ENCODE measurements at places on chromosomes 5 and 9. TPM values are rescaled to one million over a fixed set of nuclear protein-coding genes. Genes with fewer than 3 reads are reported as not detected.
A peak's percentile ranks its signal among the peaks of the same experiment; 100 is the strongest.

DNA sequence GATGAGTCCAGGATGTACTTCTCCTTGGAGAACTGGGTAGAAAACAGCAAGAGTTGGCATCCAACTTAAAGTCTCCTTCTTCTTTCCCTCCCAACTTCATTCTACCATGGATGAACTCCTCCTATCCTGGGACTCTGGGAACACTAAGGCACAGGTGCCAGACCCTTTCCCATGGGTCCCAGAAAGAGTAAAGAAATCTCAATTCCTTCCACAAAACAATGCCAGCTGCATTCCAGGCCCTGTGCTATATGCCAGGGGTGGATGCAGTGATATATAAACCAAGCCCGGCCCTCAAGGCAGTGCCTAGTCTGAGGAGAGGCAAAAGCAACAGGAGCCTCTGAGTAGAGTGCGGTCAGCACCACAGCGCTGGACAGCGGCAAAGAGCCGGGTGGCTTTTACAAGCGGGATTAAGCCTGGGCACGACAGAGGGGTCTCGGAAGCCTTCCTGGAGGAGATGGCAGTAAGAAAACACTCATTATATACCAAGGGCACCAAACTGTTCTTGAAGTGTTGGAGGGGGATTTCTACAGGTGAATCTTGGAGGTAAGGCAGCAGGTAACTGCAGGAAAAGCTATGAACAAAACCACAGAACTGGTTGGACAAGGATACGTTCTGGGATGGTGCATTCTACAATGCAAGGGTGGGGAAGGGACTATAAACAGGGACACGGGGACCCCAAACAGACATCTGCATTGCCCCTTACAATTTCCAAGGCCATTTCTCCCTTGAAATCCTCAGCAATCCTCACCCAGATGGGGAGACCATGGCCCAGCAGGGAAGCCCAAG lies 16.4 kb upstream of the TOR2A start:
- peak; percentile 70 for DNase-seq

The ZNF879 gene
- total RNA-seq: 5.7 TPM

DNA sequence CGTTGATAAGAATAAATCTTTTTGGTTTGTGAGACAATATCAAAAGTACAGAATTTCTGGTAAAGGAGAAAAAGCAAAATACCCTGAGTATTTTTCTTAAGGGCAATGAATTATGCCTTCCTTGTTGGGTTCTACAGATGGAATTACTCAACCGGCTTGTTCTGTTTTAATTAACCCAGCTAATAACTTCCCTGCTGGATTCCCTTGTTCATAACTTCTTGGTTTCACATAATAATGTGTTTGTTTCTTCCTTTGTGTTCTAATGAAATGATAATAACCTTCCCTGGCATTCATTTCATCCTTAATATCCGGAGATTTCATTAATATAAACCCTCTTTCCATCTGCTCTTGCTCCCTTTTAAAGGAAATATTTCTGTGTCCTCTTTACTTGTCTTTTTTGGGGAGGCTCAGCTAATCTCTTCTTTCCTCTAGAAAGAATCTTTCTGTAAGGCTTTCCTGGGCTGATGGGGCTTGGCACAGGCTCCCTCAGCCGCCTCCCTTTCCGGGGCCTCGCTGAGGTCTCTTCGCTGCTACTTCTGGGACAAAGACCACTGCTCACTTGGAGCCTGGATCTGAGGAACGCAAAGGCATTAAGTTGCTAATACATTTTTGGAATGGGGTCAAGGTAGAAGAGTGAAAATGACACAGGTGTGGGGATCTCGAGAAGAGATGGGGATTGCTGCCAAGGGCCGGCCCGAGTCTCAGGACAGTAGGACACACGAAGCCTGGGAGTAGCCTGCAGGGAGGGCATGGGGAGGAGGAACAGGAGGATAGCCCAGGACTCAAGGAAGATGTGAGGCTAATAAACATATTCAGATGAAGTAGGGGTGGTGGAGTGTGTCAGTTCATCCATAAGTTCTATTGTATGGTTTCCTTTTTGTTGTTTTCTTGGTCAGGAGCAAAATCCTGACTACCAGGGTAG lies 118.5 kb downstream of the NRG2 start:
- no peak for DNase-seq

DNA sequence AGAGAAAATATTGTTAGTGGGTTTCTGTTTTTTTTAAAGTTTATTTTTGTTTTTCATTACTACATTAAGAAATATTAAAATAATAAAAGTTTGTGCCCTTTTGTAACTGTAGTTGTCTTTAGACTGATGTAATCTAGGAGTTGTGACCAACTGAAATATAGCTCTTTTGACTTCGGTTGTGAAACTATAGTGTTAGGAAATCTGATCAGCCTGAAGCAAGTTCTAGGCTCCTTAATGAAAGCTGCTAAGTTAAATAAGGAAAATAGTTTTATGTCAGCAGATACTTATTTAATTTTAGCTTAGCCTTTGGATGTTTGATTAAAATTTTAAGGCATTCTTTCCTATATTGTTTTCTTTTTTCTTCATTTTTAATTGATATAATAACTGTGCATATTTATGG lies 14.2 kb downstream of the AP3S1 start:
- DNase-seq: no peak

DNA sequence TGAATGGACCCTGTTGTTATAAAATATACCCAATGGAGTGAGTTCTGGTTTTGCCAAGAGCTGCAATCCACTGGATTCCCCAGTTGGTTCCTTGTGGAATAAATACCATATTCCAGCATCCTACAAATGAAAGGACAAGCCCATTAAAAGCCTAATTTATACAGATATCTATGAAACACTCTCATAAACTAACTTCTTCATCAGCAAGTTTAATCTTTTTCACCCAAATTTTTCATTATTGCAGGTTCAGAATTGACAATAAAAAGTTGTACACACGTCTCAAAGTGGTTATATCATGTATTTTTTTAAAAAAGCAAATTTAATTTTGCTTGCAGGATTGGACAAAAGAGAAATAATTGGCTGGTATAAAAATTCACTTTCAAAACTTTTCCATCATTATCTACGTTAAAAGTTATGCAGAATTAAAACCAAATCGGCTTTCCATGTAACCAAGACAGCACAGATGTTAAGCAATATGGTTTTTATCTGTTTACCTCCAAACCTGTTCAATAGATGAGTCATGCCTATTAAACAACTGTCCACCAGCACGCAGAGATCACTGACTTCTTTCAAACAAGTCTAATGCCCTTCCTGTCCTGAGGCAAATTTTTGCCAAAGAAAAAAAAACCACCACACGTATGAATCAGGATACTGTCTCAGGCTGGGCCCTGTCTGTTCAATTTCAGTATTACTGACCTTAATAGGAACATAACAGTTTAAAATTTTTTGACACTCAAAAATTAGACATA lies 42.5 kb downstream of the CEMIP2 start:
- no peak for DNase-seq

DNA sequence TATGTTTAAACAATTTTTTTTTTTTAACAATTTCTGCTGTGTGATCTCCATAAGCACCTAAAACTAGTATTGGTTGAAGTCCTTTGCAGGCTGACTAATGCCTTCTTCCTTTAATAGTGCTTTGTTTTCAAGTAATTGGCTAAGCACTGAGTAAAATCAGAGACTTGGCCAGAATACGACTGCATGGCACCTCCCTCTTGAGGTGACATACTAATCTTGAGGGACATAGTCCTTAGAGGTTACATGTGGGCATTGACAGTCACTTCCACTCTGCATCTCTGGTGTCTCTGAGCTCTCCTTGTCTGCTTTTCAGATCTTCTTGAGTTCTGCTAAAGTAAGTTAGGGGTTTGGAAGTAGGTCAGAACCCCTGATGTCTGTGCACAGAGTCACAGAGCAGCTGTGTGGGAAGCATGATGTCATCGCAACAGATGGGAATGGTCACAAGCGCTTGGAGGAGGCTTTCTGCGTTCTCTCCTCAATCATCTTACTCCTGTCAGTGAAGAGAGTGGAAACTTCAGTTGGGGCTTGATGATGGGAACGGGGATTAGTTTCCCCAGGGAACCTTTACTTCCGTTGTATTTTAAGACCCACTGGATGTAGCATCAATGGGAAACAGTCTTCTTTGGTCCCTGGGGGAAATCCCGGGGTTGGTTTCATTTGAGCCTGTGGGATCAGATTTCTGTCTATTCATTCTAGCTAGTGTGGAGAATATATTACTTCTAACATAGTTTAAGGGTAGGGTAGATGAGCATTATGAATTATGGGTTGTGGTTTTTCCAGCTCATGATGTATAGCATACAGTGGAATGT lies 136.9 kb downstream of the ARHGAP26 start:
- DNase-seq: peak; percentile 87

DNA sequence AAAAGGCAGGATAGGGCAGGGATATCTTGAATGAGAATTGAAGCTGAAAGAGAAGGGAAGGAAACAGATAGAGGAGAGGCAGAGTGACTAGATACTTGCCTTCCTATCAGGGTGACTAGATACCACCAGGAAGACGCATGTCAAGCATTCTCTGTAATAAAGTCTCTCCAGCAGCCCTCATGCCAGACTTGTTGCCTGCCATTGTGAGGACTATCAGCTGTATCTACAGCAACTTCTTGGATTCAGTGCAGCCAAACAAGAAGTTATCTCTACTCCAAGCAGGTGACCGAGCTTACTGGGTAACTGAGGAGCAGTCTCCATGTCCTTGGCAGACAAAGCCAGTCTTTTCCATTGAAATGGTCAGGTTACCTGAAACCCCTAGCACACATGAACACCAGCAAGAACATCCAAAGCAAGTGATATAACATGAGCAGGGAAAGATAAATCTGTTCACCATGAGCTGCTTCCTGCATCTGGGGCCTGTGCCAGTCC lies 9.3 kb downstream of the SH3RF2 start:
- no peak for DNase-seq

GRCh38 chr5:50984640-50985039 lies 318.2 kb downstream of the PARP8 start:
- no peak for DNase-seq

GRCh38 chr9:93194641-93195040 lies 10.7 kb downstream of the WNK2 start:
- peak; percentile 78 for DNase-seq

DNA sequence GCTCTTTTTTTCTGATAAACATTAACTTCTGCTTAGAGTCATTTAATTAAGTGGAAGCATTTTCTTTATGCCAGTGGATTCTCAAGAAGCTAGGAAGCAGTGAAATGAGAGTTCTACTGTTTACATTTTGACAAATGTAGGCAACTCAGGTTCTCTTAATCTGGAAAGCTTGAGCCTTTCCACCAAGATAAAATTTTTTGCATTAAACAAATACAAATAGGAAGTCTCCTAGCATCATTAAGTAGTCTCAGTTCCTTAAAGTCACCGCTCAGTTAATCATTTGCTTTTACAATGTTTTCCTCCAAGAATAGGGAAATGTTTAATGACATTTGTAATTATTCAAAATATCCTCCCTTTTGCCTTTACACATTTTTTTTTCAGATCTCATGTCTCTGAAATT lies 290.4 kb upstream of the PDE4D start:
- DNase-seq: no peak

The ENG gene
- 11.6 TPM for total RNA-seq

DNA sequence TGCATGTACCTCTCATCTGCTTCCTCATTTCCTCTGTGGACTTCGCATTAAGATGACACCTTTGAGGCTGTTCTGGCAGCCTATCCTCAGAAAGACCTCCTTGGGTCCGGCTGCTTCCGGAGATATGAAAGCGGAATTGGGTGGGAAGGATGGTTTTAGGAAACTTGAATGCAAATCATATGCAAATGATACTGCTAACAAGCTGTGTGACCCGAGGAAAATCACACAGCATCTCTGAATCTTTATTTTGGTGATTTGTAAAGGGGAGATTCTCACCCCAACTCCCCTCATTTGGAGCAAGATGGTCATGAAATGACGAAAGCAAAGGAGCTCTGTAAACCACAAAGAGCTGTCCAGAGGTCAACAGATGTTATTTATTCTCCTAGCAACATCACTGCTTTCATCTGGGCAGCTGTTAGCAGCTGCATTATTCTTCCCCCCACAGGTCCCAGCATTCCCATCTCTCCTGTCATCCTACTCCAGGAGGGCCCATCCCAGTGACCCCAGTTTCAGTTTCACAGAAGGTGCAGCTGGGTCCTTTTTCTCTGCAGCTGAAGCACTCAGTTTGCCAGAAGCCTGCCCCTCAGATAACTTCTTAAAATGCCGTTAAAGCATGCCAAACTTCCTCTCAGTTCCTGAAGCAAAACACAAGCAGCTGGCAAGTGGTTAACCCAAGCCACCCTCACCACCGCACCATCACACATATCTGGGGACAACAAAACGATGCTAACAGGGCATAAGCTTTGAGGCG lies 269.5 kb downstream of the SEC61B start:
- peak; percentile 86 for DNase-seq

The DBH gene
- total RNA-seq: 0.10 TPM

The CLIC3 gene
- 4.9 TPM for total RNA-seq

- peak; percentile 60 for DNase-seq
Measured at GRCh38 chr9:101119206-101119819, 90.8 kb downstream of the PLPPR1 start.

The CDKN2B-AS1 gene
- total RNA-seq: not detected

The IL4 gene
- not detected for total RNA-seq

The PCA3 gene
- total RNA-seq: 0.62 TPM

The IRX1 gene
- total RNA-seq: 1.6 TPM

The LVRN gene
- total RNA-seq: 2.1 TPM

The TAF11L5 gene
- not detected for total RNA-seq

The TOPORS gene
- total RNA-seq: 29.2 TPM

GRCh38 chr9:101832486-101832885 lies 94.0 kb upstream of the GRIN3A start:
- DNase-seq: no peak

The PSD2 gene
- 0.10 TPM for total RNA-seq

DNA sequence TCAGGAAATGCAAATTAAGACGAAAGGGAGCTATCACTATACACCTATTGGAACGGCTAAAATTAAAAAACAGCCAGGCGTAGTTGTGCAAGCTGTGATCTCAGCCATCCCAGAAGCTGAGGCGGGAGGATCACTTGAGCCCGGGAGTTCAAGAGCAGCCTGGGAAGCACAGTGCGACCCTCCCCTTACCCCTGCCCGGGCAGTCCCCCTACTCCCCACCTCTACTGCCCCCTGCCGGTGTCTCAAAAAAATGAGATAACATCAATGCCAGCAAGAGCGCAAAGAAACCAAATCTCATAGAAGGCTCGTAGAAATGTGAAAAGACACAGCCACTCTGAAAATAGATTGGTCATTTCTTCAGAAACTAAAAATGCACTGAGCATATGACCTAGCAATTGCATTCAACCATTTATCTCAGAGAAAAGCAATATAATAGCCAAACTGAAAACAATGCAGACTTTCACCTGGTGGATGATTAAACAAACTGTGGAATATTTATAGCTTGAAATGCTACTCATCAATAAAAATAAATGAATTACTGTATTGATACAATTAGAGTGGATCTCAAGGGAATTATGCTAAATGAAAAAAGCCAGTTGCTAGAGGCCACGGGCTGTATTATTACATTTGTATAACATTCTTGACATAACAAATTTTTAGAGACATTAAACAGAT lies 20.6 kb downstream of the OR2V2 start:
- DNase-seq: peak; percentile 36

GRCh38 chr9:120917929-120918762 lies 8.4 kb downstream of the TRAF1 start:
- DNase-seq: no peak

GRCh38 chr9:74777136-74777879 lies 110.4 kb downstream of the TRPM6 start:
- DNase-seq: peak; percentile 80

The ENHO gene
- 4.4 TPM for total RNA-seq

The NIM1K gene
- 1.0 TPM for total RNA-seq

All from tongue (tissue), 3 donors.